Mesangial cell (primary cell): ENCODE measurements at places on chromosomes 2 and 18. TPM values are rescaled to one million over a fixed set of nuclear protein-coding genes. Genes with fewer than 3 reads are reported as not detected.

The TXNDC2 gene
- 0.13 TPM in 1 of 2 replicates, not detected in the other for total RNA-seq

The TXNDC9 gene
- total RNA-seq: 19.9 and 43.2 TPM in 2 replicates

The MEP1B gene
- not detected in 2 replicates for total RNA-seq

The PTH2R gene
- 2.3 TPM in 1 of 2 replicates, not detected in the other for total RNA-seq

The PLEKHH2 gene
- total RNA-seq: 2.8 and 8.2 TPM in 2 replicates

The RNF125 gene
- 0.33 and 1.8 TPM in 2 replicates for total RNA-seq

The CHRND gene
- total RNA-seq: not detected in 2 replicates

The GAL3ST2 gene
- total RNA-seq: 1.0 TPM in 1 of 2 replicates, not detected in the other

The TCF23 gene
- total RNA-seq: not detected in 2 replicates

The PHOSPHO2 gene
- total RNA-seq: 2.5 and 3.6 TPM in 2 replicates

The SGO2 gene
- total RNA-seq: 0.76 and 16.5 TPM in 2 replicates

The MAPK4 gene
- total RNA-seq: under 0.01 and 0.63 TPM in 2 replicates

The DES gene
- 0.98 and 30.6 TPM in 2 replicates for total RNA-seq

The VAMP5 gene
- 43.7 and 52.6 TPM in 2 replicates for total RNA-seq

The DOCK10 gene
- total RNA-seq: 2.0 and 15.6 TPM in 2 replicates

The EFR3B gene
- 1.1 and 1.3 TPM in 2 replicates for total RNA-seq

The GKN1 gene
- total RNA-seq: not detected in 2 replicates

The NXPH2 gene
- 0.25 TPM in 1 of 2 replicates, not detected in the other for total RNA-seq
